ENCODE measurements at places on chromosomes 2 and 18.
A peak's percentile ranks its signal among the peaks of the same experiment; 100 is the strongest.

GRCh38 chr2:50143822-50144575 is 887.9 kb downstream of the NRXN1 start:
- DNase-seq: no peak

DNA sequence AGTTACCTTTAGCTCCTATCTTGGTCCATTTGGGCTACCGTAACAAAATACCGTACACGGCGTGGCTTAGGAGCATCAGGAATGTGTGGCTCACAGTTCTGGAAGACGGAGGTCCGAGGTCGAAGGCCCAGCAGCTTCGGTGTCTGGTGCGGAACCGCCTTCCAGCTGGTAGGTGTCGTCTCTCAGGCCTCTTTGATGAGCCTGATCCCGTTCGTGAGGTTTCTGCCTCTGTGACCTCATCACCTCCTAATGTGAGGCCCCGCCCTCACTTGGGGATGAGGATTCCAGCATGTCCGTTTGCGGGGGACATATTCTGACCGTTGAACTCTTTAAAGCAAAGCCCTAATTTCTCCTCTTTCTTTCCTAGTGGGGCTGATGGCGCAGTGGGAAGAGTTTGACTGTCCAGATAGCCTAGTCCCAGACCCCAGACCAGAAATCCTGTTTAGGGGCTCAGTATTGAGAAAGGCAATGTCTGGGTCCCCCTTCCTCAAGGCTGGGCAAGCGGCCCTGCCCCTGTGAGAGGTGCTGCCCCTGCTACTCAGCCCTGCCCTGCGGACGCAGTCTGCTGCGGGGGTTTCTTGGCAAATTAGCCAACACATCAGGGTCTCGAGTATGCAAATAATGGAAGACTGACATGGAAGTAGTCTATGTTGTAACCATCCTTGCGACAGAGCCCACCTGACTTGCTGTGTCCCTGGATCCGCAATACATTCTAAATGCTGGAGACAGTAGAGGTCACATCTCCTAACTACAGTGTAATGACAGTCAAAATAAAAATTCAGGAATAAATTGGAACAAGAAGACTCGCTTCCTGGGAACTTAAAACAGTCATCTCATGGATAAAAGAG is 128.0 kb downstream of the ASB1 start:
- no peak for DNase-seq

DNA sequence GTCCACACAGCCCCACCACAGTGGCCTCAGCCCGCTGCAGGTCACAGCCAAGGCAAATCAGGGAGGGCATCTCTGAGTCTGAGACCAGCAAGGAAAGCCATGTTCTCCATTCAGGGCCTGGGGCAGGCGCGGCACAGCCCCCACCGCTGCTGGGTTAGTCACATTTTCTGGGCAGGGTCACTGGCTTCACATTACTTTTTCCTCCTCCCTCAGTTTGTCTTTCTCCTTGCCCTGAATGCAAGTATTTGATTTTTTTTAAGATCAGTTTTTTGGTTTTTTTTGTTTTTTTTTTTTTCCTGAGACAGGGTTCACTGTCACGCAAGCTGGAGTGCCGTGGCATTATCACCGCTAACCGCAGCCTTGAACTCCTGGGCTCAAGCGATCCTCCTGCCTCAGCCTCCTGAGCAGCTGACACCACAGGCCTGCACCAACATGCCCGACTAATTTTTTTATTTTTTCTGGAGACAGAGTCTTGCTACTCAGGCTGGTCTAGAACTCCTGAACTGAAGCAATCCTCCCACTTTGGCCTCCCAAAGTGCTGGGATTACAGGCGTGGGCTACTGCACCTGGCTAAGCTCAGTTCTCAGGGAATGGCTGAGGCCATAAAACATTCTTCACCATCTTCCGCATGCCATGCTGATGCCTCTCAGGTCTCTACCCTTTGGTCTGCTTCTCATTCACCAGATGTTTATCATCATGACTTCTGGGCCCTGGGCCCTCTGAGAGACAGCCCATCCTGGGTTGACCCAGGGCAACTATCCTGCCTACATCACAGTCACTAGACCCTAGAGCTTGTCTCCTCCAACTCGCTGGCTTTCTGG is 628 bp upstream of the CAPG start:
- DNase-seq: no peak

- DNase-seq: no peak
Measured at GRCh38 chr2:172759441-172759840, 23.8 kb downstream of the RAPGEF4 start.

- DNase-seq: no peak
Measured at GRCh38 chr2:127143841-127144782, 37.2 kb upstream of the BIN1 start.

DNA sequence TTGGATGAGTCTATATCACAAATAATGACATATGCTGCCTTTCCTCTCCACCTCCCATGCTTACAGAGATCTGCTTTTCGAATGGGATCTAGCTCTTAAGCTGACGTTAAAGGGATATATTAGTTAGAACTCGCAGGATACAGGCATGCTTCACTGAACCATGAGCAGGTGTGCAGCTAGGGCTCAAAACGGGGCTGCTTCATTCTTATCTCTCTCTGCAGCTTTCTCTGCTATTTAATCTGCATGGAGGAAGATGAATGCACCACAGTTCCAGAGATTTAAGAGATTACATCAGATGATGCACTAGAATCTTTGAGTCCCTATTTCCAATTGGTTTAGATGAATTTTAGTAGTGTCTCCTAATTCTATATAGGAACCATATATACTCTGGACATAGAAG is 327.0 kb downstream of the RAD51AP2 start:
- DNase-seq: no peak

DNA sequence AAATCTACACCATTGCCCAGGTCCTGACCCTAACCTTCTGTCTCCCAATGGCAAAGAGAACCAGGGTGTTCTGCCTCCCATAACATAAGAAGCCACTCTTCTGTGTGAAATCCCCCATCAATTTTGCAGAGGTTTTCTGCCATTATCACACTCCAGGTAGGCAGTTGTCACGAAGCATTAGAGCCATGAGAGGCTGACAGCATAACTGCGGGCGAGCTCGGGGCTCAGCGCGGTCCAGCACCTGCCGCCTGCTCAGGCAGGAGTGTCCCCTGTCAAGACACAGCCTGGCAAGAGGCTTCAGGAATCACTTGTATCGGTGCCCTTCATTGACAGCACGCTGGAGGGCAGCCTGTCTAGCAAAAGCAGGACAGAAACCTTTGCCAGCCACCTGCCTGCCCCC is 251.2 kb downstream of the SATB2 start:
- DNase-seq: no peak

- DNase-seq: peak; percentile 36
Measured at GRCh38 chr2:175690113-175690837, 311.8 kb downstream of the LNPK start.

DNA sequence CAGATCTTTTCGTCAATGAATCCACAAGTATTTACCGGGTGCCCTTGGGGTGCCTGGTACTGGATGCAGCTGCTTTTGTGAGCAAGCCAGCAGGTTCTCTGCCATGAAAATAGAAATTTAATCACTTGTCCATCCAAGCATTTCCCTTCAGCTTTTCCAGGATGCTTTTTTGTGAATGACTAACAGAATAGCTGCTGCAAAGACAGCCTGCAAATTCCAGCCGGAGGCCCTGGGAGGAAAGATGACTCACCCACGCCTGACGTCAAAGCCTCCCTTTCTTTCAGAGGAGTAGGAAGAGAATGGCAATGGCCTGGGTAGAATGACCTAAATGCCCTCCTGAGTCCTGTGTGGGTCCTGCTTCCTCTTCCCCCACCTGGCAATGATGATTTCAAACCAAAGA is 111.9 kb downstream of the AP1S3 start:
- DNase-seq: peak; percentile 100

DNA sequence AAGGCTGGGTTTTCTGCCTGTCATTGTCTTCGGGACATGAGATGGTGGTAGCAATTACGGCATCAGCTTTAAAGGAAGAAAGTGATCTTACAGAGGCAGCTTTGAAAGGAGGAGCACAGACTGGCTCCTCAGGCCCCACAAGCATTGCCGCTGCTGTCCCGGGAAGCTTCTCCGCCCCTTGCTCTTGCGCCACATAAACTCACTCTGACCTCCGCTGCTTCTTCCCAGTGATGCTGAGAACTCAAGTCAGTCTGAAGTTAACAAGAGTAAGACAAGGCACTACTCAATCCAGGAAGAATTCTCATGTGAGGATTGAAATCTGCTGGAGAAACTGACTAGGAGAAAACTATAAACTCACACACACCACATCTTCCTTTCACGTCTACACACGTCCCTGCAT is 112.4 kb upstream of the RIOK3 start:
- no peak for DNase-seq

Data from retinal pigment epithelial cell (primary cell).